NCI-H69 (cell line): ENCODE measurements at places on chromosomes 12 and 14.

DNA sequence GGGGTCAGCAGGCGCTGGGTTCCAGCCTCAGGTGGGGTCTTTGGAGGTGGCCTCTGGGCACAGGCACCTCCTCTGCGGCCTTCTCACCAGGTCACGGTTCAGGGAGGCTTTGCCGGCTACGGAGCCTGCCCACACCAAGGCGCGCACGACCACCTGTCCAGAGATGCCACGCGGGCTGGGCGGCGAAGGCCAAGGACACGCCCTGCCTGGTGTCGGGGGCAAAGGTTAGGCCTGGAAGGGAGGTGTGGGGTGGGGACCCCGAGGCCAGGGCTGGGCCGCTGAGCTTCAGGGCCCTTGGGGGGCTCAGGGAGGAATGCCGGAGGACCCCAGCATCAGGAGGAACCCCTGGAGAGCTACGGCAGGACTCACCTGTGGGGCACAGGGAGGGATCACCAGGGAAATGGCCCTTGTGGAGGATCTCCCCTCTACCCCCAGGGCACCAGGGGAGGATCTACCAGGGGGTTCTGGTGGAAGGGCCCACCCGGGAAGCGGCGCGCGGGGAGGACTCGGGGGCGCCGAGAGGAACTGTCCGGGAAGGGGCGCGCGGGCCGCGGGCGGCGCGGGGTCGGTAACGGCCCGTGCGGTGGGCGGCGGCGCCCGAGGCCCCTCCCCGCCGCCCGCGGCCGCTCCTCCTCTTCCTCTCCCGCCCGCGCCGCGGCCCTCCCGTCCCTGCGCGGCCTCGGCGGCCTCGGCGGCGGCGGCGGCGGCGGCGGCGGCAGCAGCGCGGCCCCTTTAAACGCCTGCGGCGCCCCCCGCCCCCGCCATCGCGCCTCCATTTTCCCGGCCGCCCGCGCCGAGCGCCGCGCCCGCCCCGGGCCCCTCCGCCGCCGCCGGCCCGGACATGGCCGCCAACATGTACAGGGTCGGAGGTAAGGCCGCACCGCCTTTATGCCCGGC is at the start of gene MTA1:
MTA1 (plus strand) TSS at position 633 of the 897 bp plus-strand sequence; CDS start at position 842, 209 bp downstream.
- DNase-seq, result peak; percentile 85

GRCh38 chr12:59010941-59011340 is 90.6 kb upstream of the LRIG3 start:
- no peak for DNase-seq

DNA sequence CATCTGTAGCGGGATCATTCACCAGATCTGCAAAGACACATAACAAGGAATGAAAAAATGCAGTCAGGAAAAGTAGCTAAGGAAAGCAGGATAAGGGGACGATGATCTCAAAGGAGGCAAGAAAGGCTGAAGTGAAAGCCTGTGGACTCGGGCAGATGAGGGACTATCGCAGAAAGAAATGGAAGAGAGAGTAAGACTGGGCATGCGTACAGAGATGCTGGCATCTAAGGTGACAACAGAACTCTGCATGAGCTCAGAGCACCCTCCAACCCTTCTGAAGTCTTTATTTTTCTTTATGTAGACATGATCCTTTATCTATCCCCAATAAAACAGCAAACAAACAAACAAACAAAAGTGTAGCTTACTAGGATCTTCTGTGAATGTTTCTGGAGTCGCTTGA is 7.2 kb downstream of the MFAP5 start:
- no peak for DNase-seq

DNA sequence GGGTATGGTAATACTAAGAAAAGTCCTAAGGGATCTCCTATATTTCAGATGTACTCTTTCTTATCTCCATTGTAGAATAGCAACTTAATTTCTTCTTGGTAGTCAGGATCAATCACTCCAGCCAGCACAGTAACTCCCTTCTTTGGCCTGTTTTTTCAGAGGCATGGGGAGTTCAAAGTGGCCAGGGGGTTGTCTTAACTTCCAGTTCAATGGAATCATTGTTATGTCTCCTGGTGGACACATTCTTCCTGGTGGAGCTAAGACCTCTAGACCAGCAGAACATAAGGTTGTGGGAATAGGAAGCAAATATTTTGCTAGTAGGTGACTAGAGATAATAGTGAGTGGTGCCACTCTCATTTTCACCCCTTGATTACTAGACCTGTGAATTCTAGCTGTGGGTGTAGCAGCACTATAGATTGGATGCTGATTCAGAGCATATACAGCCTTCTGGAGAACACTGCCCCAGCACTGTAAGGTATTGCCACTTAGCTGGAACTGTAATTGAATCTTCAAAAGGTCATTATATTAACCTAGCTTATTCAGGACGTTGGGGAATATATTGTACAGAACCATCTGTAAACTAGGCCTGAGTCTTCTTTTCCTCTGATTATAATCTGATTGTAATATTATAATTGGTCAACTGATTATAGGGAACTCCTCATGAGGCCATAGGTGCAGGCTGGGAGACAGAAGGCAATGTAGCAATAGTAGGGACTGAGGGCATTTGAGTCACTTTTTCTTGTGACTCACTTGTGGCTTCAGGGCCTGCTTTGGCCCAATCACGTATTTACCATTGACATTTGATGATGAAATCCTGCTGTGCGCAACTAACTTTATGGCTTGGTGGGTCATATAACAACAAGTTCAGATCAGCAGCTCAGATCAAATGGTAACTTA is 60.2 kb upstream of the ATP2B1 start:
- peak; percentile 69 for DNase-seq

GRCh38 chr14:94381149-94382030 is 7.0 kb downstream of the SERPINA1 start:
- DNase-seq, result no peak

DNA sequence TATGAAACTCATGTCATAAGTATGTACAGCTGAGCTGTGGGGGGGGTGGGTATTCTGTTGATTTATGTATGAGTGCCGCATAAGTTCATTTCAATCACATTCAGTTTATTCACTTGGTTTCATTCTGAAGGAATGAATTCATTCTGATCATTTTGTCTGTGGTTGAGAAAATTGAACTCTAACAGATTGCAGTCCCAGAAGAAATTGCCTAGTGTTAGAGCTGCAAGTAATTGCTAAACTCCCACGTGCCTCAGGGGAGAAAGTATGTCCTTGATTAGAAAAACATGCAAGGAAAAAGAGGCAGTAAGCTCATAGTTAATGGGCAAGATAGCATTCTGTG is 442.4 kb upstream of the MGAT4C start:
- DNase-seq, result peak; percentile 31
